Urothelium cell line (cell line): ENCODE measurements at places on chromosomes 5 and 9.

DNA sequence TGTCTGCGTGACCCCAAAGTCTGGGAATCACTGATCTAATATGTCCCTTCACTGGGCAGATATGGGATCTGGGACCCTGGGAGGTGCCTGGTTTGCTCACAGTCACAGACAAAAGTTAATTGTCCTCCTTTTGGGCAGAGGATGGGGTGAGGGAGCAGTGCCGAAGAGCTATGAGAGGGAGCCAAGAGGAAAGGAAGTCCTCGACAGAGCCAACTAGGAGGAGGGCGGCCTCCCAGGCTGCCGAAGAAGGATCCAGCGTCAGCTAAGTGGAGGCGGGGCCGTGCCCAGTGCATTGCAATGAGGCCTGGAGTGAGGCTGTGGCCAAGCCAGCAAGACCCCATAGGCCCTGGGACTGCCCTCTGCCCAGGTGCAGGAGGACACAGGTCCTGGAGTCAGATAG, 11.4 kb downstream of the AIF1L start:
- no peak for DNase-seq

- no peak for DNase-seq
Measured at GRCh38 chr9:136143215-136144001, 24.7 kb upstream of the TMEM250 start.

- no peak for DNase-seq
Measured at GRCh38 chr5:168128111-168128510, 163.3 kb upstream of the WWC1 start.

DNA sequence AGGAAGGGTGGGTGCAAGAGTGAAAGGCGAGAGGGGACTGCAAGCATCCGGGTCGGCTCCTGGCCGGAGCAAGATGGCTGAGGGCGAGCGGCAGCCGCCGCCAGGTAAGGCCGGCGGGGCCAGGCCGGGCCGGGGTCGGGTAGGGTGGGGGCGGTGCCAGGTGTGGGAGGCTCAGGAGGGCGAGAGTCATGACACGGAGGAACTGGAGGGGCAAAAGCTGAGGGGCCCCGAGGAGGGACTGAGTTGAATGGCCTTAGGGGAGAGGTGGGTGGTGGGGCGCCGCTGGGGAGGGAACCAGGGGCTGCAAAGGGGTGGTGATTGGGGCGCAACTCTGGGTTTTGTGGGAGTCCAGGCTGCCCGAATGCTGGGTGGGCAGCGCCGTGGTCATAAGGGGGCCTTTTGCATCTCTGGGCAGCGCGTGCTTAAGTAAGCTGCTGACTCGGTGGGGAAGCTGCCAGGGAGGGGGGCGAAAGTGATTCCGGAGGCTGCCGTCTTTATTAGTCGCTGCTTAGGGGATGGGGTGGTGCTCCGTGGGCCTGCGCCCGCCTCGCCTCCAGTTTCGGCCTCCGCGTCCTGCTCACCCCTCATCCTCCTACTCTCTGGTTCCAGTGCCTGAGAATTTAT, 425 bp downstream of the PTPA start:
- DNase-seq, result peak; percentile 49

DNA sequence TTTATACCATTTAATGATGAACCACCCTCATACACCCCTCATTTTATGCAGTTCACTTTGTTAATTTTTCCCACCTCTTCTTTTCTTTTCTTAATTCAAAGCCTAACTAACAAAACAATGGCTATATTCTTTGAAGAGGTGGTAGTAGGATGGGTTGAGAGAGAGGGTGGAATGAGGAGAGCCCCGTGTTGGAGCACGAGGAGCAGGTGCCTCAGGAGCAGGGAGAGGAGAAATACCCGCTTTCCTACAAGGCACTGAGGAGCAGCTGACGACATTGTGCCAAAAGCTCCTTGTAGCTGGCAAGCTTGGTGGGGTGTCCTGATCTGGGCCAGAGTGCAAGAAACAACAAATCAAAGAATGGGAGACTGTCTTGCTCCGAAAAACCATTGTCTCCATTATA, 129.6 kb downstream of the HTR4 start:
- DNase-seq, result no peak

DNA sequence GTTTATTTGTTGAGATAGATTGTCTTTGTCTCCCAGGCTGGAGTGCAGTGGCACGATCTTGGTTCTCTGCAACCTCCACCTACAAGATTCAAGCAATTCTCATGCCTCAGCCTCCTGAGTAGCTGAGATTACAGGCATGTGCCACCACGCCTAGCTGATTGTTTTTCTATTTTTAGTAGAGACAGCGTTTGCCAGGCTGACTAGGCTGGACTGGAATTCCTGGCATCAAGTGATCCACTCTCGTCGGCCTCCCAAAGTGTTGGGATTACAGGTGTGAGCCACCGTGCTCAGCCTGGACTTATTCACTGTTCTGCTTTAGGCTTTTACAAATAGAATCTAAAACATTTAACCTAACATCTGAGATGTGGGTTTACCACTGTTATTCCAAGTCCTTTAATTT, 91.3 kb downstream of the COMMD10 start:
- peak; percentile 10 for DNase-seq

GRCh38 chr9:129650680-129651235, 8.8 kb upstream of the ASB6 start:
- DNase-seq, result no peak

DNA sequence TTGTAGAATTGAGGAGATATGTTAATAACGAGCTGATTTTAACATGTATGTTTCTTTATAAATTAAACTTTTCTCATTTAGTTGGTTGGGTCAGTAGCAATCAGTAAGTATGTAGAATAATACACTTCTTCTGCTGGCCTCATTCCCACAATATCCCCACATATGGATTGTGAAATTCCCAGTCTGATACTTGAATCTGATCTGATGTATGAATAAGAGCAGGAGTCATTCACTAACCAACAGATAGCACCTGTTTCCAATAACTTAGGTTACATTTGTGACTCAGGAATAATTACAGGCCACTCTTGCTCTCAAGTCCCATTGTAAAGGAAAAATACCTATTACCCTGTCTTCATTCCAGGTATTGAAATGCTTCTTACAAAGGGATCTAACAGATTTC, 23.9 kb downstream of the SLC36A1 start:
- no peak for DNase-seq

DNA sequence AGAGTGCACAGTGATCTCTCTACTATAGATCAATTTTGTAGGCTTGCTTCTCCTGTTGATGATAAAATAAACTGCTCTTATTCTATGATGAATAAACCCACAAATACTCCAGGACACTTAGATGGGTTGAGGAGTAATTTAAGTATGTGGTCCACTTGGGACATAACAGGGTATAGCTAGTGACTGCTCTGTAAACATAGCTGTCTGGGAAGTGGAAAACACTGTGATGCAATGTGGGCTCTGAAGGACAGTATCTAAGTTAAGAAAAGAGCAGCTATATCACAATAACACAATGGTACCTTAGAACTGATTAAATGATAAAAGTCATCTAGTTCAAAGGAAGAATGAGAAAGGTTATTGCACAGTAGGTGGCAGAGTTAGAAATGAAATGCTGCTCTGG, 294.3 kb upstream of the HAPLN1 start:
- no peak for DNase-seq

- no peak for DNase-seq
Measured at GRCh38 chr5:154648706-154649105, 106.5 kb upstream of the LARP1 start.

DNA sequence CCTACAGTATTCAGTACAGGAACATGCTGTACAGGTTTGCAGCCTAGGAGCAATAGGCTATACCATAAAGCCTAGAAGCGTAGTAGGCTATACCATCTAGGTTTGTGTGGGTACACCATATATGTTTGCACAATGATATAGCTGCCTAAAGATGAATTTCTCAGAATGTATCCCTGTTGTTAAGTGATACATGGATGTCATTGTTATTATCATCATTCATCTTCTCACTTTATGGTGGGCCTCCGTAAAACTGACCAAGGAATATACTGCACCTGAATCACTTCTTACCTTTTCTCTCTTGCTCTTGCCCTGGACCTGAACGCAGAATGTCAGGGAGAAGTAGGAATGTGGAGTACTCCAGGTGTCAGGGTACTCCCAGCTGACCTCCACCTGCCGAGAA, 11.8 kb downstream of the IL12B start:
- DNase-seq, result no peak

GRCh38 chr9:81635521-81636254, 53.7 kb downstream of the TLE1 start:
- DNase-seq, result no peak
